ENCODE measurements at places on chromosomes 4 and X. TPM values are rescaled to one million over a fixed set of nuclear protein-coding genes. Genes with fewer than 3 reads are reported as not detected.

HTN3 gene
- not detected for total RNA-seq

MID2 gene
- total RNA-seq: 10.3 TPM

DNA sequence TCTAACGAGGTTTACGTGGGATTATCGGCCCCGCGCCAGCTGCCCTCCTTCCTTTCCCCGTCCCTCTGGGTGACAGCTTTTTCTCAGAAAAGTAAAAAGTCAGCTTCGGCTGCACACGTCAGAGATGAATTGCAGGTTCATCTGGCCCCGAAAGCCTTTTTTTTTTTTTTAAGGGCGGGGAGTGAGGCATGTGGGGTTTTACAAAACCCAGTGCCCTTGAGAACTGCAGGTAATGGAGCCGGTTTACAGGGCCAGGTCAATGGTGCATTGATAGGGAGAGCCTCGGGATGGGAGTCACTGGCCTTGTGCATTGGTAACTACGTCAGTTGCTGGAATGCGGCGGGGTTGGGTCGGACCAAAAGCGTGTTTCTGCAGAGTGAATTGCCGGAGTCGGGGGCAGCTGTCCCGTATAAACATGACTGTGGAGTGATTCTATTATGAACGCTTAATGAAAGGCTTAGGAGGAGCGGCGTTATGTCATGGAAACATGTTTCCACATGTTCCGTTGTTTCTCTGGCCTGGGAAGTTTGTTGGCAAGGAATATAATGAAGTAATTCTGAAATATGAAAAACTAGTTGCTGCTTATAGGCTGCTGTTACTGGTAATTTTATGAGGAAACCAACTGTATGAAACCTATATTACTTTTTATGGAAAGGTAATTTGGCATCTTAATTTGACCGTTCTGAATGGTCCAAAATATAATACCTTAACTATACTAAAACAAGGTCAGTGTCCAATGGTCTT lies 1.1 kb downstream of the HSPA4L start:
- DNase-seq: no peak

- DNase-seq: no peak
These were observed 18.9 kb downstream of the TMPRSS11E start for GRCh38 chr4:68466185-68466584.

DNA sequence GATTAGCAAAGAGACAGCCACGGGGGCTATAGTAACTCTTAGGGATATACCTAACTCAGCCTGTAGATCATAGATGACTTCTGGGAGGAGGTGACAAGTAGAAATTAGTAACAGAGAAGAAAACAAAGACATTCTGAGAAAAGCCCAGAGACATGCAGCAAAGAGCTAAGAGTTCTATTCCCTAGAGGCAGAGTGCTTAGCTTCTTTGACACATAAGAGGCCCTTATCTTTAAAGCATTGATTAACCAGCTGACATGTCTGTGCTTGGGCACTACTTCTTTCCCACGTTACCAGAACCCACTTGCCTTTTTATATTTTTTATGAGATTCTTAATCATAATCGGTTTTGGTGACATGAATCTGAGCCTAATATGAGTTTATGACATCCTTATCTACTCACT lies 179.5 kb downstream of the GABRB1 start:
- DNase-seq: no peak

Measured in activated naive CD4-positive, alpha-beta T cell treated with anti-CD3 and anti-CD28 coated beads, Interleukin-2, amount 50 U/mL, for 72 hours (primary cell).